ENCODE measurements at places on chromosomes 7 and 10. TPM values are rescaled to one million over a fixed set of nuclear protein-coding genes. Genes with fewer than 3 reads are reported as not detected.

Gene FANK1
- 9.4 TPM for total RNA-seq

Gene SAP25
- total RNA-seq: 2.6 TPM

Gene GFRA1
- total RNA-seq: 4.2 TPM

Gene SLC16A12
- total RNA-seq: 0.21 TPM

Gene NSUN5
- total RNA-seq: 10.7 TPM
